ENCODE measurements at places on chromosomes 5 and 9. TPM values are rescaled to one million over a fixed set of nuclear protein-coding genes. Genes with fewer than 3 reads are reported as not detected.

NIPAL4 gene
- not detected for total RNA-seq

DNA sequence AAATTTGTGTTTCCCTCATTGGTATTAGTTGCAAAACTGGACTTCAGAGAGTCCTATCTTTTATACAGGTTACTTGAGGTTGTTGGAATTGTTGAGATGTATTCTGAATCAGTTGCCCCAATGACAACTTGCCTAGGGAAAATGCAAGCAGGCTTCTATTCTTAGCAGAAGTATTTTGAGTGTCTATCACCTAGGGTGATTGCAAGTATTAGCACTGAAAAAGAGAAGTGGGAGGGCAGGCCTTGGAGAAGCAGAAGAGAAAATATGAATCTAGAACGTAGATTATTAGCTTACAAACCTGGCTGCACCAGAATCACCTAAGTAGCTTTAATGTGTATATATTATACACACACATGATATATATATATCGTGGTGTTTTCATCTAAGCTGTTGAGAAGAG is 43.2 kb downstream of the ADAMTS12 start:
- no peak for DNase-seq
- no peak overlapping the region for H3K4me3 ChIP-seq
- peaks cover 8% of the 10 kb centered on the region for H3K4me1 ChIP-seq
- peaks cover 9% of the 10 kb centered on the region for H3K36me3 ChIP-seq
- no peaks in the 10 kb centered on the region for H3K27me3 ChIP-seq
- H3K27ac ChIP-seq = no peak overlapping the region

DNA sequence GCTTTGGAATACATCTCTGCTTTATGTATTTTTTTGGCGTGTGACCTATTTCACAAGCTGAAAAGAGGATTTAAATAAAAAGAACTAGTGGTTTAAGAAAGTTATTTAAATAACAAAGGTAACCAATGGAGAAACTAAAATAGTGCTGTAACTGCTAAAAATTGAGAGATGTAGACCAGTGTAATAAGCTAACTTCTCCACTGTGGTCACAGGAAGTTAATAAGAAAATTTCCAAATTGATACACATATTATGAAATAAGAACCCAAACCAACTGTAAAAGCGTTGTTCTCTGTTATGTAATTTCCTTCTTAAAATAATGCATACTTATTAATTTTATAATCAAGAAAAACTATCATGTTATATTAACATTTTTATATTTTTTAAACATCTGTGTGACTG is 29.1 kb upstream of the ZFAND5 start:
- no peak for DNase-seq
- H3K27ac ChIP-seq = no peak overlapping the region
- no peaks in the 10 kb centered on the region for H3K36me3 ChIP-seq
- H3K27me3 ChIP-seq = no peaks in the 10 kb centered on the region
- H3K4me1 ChIP-seq = no peaks in the 10 kb centered on the region

DNA sequence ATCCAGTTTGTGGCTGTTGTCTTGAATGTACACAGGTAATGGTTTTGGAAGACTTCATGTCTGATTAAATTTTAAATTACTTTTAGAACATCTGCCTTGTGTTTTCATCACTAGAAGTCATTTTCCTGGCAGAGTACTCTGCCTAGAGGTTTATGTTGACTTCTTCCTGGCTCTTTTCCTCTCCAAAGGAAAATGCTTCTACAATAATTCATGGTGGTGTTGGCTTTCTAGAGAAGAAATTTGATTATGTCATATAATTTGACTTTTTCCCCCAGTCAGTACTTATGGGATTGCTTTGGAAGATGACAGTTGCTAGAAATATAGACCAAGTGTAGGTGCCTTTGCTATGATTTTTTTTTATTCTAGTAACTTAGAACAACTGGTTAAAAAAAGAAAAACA is 46.8 kb downstream of the F2RL2 start:
- no peaks in the 10 kb centered on the region for H3K27me3 ChIP-seq
- peaks cover 3% of the 10 kb centered on the region for H3K4me1 ChIP-seq
- H3K27ac ChIP-seq = no peak overlapping the region

GRCh38 chr5:94932259-94932658 is 313.8 kb downstream of the SLF1 start:
- no peaks in the 10 kb centered on the region for H3K36me3 ChIP-seq
- H3K27me3 ChIP-seq = no peaks in the 10 kb centered on the region
- no peak overlapping the region for H3K27ac ChIP-seq

GRCh38 chr5:176528301-176528700 is 8.9 kb downstream of the RNF44 start:
- no peak for DNase-seq
- H3K27me3 ChIP-seq = no peaks in the 10 kb centered on the region
- no peak overlapping the region for H3K4me3 ChIP-seq
- H3K36me3 ChIP-seq = peaks cover 48% of the 10 kb centered on the region

DNA sequence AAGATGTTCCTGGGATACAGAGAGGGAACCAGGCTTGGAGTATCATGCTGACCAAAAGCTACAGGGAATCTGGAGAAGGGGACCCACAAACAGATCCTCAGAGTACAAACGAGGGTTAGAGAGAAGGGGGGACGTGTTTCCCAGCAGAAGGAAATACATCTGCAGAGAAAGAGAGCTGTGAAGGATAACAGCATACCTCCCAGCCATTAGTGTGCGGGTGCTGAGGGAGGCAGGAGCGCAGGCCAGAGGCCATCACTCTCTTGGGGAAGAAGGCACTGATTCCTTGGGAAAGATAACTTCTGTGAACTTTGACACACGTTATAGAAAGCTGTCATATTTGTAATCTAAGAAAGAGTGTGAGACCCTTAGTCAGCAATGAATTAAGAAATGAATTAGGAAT is 96.9 kb downstream of the KCNN2 start:
- H3K27me3 ChIP-seq = no peaks in the 10 kb centered on the region
- H3K27ac ChIP-seq = no peak overlapping the region
- H3K36me3 ChIP-seq = peaks cover 5% of the 10 kb centered on the region
- H3K4me3 ChIP-seq = no peak overlapping the region
- DNase-seq = no peak
- no peaks in the 10 kb centered on the region for H3K4me1 ChIP-seq
